ENCODE measurements at places on chromosomes 3 and 15.

- no peak for DNase-seq
These were observed 37.3 kb upstream of the PPP4R2 start for GRCh38 chr3:72959336-72959735.

DNA sequence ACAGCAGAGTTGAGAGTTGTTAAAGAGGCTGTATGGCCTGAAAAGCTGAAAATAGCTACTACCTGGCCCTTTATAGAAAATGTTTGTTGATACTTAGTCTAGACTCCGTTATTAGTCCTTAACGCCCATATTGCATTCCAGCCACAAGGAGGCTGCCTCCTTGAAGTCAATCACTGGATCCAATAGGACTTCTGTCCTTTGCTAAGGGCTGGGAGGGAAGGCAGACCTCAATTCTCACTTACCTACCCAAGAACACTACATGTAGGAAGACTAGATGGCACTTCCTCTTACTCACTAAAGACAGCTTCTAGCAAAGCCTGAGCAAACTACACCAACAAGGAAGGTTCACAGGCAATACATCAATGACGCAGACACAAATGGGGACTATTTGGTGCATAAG, 139.5 kb upstream of the HACD2 start:
- no peak for DNase-seq

DNA sequence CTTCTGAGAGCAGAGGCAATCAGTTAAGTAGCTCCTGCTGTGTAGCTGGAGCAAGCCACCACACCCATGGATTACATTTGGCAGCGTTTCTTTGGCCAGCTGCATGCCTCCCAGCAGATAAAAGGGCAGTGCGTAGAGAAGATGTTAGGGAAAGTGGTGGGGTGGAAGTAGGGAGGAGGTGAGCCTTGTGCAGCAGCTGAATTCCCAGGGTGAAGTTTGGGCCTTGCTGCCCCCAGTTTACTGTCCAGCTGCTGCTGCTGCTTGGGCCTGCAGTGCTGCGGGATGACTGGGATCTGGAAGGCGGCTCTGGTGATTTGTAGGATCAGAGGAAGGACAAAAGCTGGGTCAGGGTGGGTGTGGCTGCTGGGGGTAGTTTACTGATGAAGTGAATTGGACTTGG, 318.7 kb upstream of the C2CD4B start:
- peak; percentile 22 for DNase-seq

- no peak for DNase-seq
These were observed 217.6 kb downstream of the TPRG1 start for GRCh38 chr3:189389346-189389745.

GRCh38 chr3:82055792-82056191, 294.3 kb upstream of the GBE1 start:
- no peak for DNase-seq

DNA sequence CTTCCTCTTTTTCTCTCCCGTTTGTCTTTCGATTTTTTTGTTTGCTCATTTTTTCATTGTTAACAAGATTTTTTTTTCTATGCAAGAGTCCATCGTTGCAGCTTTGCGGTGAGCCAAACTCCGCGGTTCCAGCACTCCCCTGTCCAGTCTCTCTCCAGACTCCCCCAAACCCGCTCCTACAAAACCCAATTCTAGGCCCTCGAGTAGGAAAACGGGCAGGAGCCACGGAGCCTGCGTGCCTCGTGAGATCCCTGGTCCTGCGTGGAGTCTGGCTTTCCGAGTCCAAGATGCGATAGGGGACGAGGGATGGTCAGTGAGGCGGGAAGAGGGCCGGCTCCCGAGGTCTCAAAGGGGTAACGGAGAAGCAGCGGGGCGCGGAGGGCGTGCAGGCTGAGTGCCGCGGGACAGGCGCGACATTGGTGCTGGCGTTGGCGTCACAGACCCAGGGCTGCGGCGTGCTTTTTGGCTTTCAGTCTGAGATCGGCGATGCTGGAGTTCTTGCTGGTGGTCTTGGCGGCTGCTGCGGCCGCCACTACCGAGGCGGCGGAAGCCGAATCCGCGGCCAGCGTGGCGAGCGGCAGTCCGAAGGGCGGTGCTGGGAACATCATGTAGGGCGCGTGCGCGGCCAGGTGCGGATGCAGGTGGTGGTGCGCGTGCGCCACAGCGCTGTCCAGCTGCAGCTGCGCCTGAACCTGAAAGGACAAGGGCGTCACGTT, 8.5 kb downstream of the SHOX2 start:
- DNase-seq: peak; percentile 40

GRCh38 chr3:103554451-103554850, 1119.6 kb downstream of the ZPLD1 start:
- peak; percentile 30 for DNase-seq

GRCh38 chr3:39980781-39981180, 171.4 kb downstream of the MYRIP start:
- DNase-seq: no peak

DNA sequence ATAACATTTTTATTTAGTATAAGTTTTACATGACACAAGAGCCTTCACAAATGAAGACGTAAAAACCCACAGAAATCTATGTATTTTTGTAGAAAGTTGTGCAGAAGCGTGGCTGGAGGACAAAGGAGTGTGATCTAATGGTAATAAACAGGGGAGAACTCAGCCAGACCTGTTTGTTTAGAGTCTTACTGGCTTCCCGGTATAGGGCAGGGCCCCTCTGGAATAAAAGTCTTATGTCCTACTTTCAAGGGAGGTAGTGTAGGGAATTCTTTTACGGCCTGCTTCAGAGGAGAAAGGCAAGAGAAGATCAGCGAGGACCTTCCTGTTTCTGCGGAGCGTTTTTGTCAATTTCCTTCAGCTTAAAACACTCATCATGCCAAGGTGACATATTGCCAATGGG, 103.6 kb downstream of the TGFBR2 start:
- DNase-seq: no peak

GRCh38 chr3:156964577-156964976, 138.4 kb downstream of the LEKR1 start:
- no peak for DNase-seq

DNA sequence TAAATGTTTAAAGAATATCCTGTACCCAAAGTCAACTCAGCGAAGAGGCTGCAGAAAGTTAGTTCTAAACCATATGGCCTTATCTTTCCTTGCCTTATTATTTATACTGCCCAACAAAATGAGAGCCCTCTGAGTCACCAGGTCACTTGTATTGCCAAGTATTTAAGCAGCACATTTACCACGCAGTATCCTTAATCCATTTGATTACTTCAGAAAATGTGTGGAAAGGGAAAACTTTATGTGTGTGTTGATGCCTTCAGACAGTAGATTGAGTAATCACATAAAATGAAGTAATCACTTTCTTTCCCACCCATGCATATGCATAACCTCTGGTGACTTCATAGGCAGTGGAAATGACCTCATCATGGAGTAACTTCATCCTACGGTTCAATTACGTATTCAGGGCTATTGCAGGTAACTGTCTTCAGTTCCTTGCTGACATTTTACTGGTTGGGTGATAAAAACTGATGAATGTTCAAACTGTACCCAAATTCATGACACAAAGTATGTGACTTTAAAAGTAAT, 7.5 kb upstream of the CADPS start:
- DNase-seq: no peak

DNA sequence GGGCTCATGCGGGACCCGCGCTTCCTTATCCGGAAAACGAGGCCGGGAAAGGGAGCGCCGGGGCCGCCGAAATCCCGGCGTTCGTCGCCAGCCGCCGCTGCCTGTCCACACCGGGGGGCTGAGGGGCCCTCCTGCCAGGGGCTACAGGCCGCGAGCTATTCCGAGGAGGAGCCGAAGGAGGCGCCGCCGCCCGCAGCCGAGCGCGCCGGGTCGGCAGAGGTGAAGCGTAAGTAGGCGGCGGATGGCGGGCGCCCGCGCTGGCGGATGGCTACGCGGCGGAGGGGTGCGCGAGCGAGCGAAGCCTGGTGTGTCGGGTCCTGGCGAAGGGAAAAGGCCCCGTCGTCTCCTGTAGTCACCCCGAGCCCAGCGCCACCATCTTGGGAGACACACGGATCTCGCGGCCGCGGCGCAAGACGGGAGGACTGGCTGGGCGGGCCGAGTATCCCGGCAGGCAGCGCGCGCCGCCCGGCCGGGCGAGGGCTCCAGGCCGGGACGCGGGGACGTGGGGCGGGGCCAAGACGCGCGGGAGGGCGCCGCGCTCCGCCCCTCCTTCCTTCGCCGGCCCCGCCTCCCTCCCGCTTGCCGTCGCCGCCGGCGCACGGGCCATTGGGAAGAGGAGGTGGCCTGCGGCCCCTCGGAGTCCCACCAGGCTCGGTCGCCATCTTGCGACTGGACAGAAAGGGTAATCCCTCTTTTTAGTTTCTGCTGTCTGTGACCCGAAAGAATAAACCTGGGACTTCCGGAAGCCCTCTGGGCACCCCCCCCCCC, at the start of gene UBE3A:
UBE3A (minus strand) TSS at position 424 of the 768 bp plus-strand sequence. CDS start 29,917 bp downstream, outside the sequence.
- peak; percentile 60 for DNase-seq

DNA sequence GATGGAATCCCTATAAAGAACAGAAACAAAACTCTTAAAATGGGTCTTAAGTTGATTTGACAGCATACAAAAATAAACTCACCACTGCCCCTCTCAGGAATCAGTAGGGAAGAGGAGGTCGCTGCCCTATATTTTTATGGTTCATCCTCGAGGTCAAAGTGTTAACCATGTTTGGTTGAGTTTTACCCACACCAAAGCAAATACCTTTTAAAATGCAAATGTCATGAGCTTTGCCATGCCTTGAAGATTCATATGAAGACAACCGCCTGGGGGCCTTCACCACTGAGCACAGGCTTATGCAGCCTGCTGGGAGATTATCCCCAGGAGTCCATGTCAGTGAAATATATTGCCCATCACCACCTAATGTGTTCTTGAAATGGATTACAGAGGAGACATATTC, 66.1 kb downstream of the GLB1 start:
- DNase-seq: no peak

DNA sequence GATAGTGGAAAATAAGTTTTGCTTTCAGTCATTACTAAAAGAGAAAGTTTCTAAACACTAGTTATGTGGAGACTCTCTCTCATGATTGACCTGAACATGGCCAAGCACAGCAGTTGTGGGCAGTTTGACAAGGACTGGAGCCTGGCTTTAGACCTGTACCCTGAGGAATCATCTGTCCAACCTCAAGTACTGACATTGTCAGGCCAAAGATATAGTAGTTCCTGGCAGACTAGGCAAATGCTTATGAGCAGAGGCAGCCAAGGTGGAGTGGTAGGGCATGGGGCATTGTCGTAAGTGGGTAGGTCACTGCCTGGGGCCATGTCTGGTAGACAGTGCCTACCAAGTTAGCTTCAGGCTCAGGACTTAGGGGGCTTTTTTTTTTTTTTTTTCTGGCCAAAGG, 20.9 kb downstream of the PLAAT1 start:
- DNase-seq: no peak

DNA sequence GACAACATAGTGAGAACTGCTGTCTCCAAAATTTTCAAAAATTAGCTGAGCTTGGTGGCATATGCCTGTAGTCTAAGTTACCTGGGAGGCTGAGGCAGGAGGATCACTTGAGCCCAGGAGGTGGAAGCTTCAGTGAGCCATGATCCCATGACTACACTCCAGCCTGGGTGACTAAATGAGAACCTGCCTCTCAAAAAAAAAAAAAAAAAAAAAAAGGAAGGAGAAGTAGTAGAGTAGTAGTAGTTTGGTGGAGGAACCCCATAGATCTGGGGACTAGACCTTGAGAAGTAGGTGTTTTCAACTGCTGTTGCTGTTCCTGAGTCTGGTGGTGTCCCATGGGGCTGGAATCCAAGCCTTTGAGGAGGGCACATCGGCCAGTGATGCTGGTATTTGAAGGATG, 38.4 kb upstream of the UBE2E2 start:
- DNase-seq: no peak

DNA sequence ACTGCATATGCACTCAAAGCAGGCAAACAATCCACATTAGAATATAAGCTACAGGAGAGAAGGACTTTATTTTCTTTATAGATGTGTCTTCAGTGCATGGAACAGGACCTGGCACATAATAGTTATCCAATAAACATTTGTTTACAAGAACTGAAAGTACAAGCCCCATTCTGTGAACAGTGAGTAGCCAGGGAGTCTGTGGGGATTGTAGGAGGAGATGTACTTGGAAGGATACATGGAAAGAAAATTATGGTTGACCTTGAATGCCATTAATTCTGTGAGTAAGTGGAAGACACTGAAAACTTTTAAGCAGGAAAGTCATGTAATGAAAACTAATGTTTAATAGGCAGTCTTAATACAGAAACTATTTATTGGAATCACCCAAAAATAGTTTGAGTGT, 28.3 kb downstream of the MASP1 start:
- DNase-seq: no peak
